Right kidney (tissue), 9 donors: ENCODE measurements at places on chromosomes 1 and 21.

- no peak for DNase-seq
These were observed 777.8 kb upstream of the PRMT6 start for GRCh38 chr1:106278716-106279115.

DNA sequence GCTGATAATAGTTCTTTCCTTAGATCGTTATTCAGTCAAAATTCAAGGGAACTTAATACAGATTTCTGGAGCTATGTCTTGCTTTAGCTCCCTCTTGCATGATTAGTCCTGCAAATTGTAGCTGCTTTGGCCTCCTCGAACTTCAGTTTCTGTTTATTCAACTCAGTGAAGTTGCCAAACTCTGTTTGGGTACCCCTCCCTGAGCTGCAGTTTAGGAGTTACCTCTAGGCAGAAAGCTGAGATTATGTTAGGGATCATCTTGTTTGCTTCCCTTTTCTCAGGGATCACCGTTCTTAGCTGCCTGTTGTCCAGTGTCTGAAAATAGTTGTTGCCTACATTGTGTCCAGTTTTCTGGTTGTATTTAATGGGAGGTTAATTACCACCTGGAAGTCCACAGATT lies 43.5 kb downstream of the SNX27 start:
- no peak for DNase-seq

DNA sequence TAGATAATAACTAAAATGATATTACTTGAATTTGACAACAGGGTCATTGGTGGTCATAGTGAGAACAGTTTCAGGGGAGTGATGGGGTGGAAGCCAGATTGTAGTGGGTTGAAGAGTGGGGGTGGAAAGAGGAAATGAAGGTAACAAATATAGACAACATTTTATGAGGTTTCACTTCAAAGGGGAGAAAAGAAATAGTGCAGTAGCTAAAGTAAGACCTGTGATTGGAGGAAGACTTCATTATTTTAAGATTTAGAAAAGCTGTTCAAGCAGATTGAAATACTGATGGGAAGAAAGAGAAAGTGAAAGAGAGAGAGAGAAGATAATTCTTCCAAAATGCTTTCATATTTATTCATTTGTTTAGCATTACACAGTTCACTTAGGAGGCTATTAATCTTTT lies 52.0 kb upstream of the KCNA3 start:
- no peak for DNase-seq

- DNase-seq, result peak; percentile 54
These were observed 448 bp upstream of the COL9A2 start for GRCh38 chr1:40317394-40318074.

GRCh38 chr1:165011186-165011585 lies 345.3 kb downstream of the LMX1A start:
- no peak for DNase-seq

DNA sequence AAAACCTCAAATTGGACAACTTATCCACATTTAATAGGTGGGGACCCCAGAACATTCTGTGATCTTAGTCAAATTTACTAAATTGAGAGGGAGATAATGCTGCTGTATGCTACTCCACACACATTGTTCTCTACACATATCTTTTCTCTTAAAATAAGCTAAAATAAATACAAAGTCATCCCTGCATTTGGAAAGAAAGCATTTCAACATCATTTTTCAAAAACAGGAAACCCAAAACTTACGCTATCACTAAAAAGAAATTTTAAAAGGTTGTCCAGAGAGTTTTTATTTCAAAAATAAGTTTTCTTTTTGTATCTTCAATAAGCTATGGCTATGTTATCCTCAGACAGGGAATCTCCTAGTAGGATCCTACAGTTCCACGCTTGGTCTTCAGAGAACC lies 19.5 kb upstream of the OR6N2 start:
- no peak for DNase-seq

DNA sequence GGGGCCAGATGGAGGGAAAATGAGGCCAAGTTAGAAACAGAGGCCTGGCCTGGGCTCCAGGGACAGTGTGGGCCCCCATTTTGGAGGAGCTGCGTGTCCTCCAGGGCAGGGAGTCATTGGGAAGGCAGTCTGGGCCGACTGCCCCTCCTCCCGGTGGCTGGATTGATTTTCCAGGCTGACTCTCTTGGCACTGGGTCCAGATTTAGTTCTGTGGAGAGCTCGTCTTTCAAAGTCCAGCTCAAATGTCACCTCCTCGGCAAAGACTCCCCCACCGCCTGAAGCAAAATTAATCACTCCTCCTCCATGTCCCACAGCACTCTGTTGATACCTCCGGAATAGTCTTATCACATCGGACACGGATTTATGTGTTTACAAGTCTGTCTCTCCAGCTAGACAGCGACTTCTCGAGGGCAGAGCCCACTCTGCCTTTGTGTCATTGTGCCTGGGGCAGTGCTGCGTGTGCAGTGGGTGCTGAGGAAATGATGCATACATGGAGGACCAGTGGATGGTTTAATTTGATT lies 175.1 kb downstream of the CAMTA1 start:
- peak; percentile 63 for DNase-seq

GRCh38 chr1:105865546-105865945 lies 1190.9 kb upstream of the PRMT6 start:
- DNase-seq, result no peak

DNA sequence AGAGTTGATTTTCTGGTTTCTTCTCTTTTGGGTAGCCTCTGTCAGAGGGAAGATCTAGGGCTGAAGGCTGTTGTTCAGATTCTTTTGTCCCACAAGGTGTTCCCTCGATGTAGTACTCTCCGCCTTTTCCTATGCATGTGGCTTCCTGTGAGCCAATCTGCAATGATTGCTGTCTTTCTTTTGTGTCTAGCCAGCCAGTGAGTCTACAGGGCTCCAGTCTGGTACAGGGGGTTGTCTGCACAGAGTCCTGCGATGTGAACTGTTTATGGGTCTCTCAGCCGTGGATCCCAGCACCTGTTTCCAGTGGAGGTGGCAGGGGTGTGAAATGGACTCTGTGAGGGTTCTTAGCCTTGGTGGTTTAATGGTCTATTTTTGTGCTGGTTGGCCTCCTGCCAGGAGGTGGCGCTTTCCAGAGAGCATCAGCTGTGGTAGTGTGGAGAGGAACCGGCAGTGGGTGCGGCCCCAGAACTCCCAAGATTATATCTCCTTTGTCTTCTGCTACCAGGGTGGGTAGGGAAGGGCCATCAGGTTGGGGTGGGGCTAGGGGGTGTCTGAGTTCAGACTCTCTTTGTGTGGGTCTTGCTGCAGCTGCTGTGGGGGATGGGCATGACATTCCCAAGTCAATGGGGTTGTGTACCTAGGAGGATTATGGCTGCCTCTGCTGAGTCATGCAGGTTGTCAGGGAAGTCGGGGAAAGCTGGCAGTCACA lies 81.3 kb upstream of the C21orf91 start:
- DNase-seq, result no peak

DNA sequence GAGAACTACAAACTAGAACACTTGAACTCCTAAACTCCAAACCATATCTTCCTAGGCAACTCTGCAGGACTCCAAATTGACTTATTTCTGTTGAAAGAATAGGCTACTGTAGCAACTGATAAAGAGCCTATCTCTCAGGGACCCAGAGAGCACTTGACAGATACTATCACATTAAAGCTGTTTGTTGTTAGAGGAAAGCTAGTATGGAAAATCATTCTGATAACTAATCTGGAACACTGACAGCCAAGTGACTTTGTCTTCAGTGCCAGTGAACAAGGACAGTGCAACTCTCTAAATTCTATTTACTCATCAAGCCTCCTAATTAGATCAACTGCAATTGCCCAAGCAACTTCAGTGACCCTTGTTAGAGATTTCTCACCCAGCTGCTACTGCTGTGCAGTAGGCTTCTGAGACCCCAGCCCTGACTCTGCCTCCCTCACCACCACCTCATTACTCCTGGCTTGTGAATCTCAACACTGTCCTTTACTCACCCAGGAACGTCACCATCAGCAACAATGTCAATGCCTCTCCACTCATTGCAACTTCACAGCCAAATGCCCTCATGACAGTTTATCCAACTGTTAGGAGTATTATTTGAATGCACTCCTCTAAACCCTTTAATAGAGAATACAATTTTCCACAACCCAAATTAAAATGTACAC lies 7.4 kb upstream of the RGS13 start:
- DNase-seq, result no peak

GRCh38 chr1:35264035-35264434 lies 4.5 kb upstream of the ZMYM4 start:
- DNase-seq, result no peak

DNA sequence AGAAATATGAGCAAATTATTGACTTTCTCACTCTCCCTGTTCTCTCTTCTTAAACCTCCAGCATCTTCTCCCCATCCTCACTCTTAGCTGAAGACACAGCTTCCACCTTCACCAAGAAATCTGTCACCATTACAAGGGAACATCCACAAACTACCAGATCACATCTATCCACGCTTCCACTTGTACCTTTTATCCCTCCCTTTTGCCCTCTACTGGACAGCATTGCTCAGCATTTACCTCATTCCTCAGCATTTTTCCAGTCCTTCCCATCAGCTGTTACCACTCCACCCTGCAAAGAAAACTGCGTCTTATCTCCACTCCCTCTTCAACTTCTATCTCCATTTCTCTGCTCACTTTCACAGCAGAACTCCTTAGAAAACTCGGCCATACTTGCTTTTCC lies 42.6 kb downstream of the KCNJ6 start:
- DNase-seq, result no peak

- no peak for DNase-seq
These were observed 12.0 kb downstream of the ZFYVE9 start for GRCh38 chr1:52153898-52154297.

DNA sequence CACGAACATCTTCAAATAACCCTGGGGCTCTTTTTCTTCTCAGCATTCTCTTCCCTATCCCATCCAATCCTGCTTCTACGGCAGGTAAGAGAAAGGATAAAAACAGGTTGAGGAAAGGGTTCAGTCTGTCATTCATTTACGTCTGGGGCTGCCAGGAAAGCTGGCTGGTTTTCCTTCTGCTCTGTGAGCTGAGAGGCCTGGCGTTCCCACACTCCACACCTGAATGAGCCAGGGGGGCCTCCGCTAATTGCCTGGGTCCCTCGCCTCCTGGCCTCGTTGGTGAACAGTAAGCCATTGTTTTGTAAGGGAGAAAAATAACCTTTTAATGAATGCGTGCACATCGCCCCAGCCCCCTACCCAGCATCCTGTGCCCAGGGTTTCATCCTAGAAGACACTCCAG lies 70.8 kb upstream of the SIM2 start:
- no peak for DNase-seq

GRCh38 chr1:205069371-205070125 lies 14.7 kb downstream of the TMEM81 start:
- no peak for DNase-seq

GRCh38 chr1:206111271-206111927 lies 5.8 kb downstream of the AVPR1B start:
- DNase-seq, result no peak

GRCh38 chr1:29395736-29396437 lies 159.6 kb downstream of the PTPRU start:
- no peak for DNase-seq

GRCh38 chr1:996851-997712 lies 2.8 kb downstream of the HES4 start:
- DNase-seq, result no peak

GRCh38 chr1:177023726-177024125 lies 140.8 kb downstream of the ASTN1 start:
- DNase-seq, result no peak

DNA sequence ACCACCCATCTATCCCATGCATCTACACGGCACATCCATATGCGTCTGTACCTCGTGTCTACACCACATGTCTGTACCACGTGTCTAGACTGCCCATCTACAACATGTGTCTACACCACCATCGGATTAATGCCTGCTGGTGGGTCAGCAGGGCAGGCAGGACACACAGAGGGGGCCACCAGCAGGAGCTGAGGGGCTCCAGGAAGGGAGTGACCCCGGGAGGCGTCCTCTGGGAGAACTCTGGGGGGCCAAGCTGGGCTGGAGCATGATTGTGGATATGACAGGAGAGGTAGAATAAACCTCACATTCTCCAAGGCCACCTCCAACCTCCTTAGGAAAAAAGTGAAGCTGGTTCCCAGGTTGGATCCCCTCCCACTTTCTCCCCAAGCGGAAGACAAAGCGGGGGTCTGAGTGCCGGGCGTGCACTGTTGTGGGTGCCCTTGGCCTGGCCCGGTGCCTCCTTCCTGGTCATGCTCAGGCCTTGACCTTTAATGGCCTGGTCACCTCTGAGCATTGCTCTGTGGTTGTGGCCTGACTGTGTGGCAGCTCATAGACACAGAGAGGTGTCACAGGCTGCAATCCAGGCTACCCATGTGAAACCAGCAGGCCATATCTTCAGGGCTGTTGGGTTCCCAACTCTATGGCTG lies 881 bp upstream of the ACTRT2 start:
- DNase-seq, result no peak

DNA sequence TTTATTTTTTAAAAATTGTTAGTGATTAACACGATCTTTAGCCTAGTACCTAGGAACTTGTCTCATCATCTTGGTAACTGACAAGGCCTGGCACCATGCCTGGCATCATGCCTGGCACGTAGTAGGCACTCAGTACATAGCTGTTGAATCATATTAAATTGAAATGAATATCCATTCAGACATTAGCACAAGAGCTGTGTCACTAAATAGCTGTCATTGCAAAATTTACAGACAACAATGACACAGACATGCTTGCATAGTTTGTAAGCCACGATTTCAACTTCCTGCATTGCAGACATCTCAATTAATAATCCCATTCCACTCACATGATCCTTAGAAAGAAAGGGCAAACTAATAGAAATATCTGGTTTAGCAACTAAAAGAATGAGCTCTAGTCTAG lies 15.4 kb upstream of the PHACTR4 start:
- no peak for DNase-seq

DNA sequence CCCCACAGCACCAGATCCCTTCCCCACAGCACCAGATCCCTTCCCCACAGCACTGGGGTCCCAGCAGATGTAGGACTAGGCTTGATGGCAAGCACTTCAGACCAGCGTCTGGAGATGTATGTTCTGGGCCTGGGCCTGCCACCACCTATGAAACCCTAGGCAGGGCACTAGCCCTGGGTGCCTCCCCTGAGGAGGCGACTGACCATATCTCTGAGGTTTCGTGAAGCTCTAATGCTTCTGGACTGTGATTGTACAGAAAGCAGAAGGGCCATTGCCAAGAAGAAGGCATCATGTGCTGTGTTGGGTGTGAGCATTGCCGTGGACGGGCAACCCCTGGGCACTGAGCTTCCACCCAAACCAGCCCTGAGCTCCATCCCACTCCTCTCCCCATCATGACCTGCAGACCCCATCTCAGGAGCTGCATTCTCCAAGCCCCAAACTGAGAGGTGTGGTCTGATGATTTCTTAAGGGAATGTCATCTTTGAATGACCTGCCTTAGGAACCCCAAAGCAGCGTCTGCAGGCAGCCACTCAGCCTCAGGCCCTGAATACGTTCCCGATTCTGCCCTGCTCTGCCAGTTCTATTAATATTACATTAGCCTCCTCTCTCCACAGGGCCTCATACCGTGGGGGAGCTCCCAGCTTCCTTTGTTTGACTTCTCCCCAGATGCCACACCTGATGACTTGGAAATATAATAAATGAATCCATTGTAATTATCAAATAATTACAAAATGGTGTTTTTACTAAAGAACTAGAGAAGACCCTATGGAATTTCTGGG lies 163.4 kb downstream of the TRIM33 start:
- DNase-seq, result no peak

- no peak for DNase-seq
These were observed 49.8 kb upstream of the SCAF4 start for GRCh38 chr21:31781737-31782136.

- no peak for DNase-seq
These were observed 193.4 kb upstream of the LMO4 start for GRCh38 chr1:87135329-87135712.

- no peak for DNase-seq
These were observed 40.7 kb downstream of the NME7 start for GRCh38 chr1:169326956-169327268.
